RKO (cell line): ENCODE measurements at places on chromosomes 2 and 18.

- no peak for DNase-seq
Measured at GRCh38 chr2:207217442-207217841, 51.7 kb upstream of the KLF7 start.

DNA sequence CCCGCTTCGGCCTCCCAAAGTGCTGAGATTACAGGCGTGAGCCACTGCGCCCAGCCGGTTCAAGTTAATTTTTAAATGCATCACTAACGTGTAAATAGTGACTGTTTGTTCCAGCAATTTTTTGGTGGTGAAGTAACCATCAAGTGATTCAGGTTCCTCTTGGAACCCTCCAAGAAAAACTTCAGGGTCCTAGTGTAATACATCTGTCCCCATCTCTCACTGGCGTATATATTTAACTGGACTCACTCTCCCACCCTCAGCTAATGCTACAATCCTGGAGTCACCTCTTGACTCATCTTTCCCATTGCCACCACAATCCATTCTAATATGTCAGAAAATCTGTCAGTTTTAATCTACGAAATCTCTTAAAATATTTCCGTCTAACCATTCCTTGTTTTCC is 10.3 kb downstream of the SULT1C4 start:
- DNase-seq, result peak; percentile 8

DNA sequence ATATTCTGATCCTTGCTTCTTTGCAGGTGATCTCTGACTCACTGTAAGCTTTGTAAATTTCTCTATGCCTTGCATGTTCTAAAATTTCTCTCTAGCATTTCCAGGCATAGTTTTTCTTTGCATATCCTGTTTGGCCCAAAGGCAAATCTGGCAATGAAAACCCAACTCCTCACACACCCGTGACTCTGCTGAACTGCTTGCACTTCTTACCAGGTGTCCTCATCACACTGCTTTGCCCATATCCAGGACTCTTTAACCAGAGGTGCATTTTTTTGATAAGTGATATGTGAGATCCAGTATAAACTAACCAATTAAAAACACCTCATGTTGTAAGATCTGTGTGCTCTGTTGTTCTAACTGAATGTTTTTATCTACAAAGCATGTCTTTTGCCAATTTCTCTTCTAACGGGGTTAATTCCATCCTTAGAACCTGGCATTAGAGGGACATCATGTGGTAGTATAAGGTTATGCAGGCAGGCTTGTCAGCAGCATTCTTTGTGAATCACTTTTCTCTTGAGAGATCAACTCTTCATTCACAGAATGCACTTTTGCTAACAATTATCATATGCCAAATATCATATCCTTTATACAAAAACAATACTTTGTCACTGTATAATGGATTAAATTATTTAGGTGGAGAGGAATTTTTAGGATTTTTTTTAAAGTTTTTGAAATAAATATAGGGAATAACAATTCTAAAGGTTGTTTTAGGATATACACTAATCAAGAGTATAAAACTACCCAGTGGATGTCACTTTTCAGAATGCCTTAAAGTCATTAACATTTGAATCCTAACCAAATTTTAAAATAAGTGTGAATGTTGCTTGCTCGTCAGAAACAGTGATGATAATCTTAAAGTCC is 20.8 kb upstream of the TMX3 start:
- DNase-seq, result peak; percentile 66

GRCh38 chr2:44638649-44639048 is 276.9 kb downstream of the CAMKMT start:
- no peak for DNase-seq

- DNase-seq, result no peak
Measured at GRCh38 chr2:128736046-128736688, 417.5 kb upstream of the HS6ST1 start.

DNA sequence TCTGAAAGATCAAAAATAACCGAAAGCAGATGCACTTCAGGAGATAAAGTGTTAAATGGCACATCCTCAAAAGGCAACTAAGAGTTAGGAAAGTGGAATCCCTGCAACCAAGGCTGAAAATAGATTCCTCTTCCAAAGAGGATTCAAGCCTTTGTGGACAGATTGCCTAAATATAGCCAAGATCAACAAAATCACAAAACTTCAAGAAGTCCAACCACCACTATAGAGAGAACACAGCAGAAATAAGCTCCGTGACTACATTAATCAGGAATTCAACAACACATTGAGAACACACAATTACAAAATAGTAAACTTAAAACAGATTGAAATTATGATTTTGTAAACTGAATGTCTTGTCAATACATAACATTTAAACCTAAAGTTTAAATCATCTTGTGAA is 165.7 kb downstream of the LNPK start:
- DNase-seq, result no peak

DNA sequence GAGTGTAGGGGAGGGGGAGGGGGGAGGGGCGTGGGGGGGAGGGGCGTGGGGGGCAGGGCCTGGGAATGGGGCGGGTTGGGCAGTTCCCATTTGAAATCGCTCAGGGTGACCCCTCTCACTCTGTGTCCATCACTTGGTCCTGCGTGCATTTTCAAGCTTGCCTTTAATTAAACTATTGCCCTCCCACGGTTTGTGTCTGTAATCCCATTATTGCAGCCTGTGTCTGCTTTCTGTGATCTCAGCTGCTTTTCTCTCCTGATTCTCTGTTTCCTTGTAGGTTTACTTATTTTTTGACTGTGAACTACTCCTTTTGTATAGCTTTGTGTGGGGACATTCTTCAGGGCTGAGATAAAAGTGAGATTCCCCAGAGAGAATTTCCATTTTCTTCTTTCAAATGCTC is 1.3 kb downstream of the DCDC2C start:
- DNase-seq, result no peak

GRCh38 chr2:75133621-75134570 is 65.4 kb downstream of the TACR1 start:
- DNase-seq, result no peak

DNA sequence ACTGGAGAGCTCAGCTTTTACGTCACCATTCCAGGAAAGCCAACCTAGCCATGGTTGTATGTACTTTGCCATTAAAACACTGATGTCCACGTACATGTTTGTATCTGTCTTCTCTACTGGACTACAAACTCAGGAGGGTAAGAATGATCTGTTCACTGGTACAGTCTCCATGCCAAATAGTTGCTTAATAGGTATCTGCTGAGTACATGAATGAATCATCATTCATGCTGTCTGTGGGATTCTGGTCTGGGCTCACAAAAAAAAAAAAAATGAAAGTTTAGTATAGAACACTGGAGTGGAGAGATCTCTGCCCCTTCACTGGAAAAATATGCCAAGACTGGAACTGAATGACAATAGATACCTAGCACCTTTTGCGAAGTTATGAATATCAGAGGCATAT is 102.6 kb upstream of the ITGA4 start:
- DNase-seq, result no peak

DNA sequence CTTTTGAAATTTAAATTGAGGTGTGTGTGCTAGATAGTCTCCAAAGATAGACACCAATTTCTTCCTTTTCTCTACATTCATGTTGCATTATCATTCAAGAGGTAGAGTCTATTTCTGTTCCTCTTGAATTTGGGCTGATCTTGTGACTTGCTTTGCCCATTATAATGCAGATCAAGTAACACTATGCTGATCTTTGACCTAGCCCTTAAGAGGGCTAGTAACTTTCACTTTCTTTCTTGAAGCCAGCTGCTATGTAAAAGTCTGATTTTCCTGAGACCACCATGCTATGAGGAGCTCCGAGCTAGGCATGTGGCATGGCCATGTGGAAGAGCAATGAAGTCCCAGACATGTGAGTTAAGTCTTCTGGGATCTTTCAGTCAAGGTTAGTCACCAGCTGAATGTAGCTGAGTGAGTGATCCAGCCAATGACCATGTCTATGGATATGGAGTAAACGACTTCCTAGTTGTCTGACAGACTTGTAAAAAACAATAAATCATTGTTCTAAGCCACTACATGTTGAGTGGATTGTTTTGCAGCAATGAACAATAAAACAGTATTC is 189.4 kb upstream of the CWC22 start:
- DNase-seq, result peak; percentile 27

DNA sequence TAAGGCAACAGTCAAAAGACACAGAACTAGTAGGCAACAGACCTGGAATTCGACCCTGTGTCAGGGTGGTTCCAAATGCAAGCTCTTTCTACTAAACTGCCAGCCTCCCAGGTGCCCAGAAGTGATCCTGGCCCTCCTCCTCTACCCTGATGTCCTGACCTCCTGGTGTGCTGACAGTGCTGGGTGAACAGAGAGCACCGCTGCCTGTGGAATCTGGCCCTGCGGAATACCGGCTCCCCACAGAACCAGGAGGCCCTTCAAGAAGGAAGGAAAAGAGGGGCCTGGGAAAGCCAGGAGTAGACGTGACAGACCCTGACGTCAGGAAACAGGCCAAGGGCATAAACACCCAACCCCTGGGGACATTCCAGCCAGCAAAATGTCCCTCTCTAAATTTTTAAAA is 120.3 kb downstream of the NOL10 start:
- no peak for DNase-seq

GRCh38 chr2:55715626-55716025 is 22.0 kb upstream of the PNPT1 start:
- no peak for DNase-seq

DNA sequence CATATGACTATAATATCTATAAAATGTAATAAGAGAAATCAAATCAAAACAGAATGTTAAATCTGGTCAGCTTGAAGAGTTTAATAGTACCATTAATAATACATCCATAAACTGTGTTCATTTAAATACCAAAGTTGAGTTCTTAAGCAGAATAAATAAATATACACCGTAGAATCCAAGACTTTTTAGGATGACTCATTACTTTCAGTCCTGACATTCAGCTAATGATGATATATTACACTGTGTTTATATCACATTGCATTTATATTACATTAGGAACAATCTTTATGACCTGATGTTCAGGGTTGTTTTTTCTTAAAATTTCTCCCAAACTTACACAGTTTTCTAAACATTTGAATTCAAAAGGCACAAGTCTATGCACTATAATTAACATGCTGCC is 331.3 kb downstream of the SS18 start:
- DNase-seq, result no peak

GRCh38 chr2:112784199-112785189 is at the start of gene IL1A:
Gene IL1A (minus strand): TSS chr2:112784493. CDS start chr2:112783770, 723 bp downstream.
- DNase-seq, result peak; percentile 70

DNA sequence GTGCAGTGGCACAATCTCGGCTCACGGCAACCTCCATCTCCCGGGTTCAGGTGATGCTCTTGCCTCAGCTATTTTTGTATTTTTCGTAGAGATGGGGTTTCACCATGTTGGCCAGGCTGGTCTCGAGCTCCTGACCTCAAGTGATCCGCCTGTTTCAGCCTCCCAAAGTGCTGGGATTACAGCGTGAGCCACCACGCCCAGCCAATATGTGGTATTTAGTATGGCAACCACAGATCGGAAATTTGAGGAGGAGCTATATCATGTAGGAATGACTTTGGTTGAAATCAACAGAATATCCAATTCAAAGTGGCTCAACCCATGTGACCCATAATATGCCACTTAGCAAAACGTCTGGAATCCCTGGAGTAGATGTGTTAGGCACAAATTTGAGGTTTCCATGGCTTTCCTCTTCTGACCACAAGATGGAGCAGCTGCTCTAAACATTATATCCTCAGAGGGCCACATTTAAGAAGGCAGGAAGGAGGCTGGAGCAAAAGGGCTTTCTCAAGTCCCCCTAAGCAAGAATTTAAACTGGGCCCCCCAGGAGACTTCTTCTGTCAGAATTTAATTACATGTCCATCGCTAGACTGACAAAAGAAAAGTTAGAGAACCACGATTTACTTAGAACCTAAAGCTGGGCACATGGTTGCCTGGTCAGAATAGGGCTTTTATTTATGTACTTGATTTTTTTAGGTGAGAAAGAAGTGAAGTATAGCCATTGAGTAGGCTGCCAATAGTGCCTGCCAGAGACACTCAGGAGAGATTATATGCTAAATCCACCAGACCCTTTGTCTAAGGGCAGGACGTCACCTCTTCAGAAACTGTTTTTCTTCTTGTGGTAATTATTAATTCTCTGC is 49.6 kb upstream of the ITSN2 start:
- DNase-seq, result peak; percentile 85

DNA sequence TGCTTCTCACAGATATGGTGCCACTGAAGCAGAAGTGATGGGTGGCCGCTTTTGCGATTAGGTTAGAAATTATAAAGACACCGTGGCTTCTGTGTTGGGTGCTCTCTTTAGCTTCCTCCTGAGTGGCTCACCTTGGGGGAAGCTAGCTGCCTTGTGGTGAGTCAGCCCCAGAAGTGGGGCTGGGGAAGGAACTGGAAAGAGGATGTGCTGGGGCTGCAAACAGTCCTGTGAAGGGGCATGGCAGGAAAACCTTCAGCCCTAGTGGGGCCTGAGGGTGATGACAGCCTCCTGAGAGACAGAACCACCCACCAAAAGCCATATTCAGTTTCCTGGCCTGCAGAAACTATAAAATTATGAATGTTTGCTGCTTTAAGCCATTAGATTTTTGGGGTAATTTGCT is 8.9 kb upstream of the ASB18 start:
- no peak for DNase-seq

- no peak for DNase-seq
Measured at GRCh38 chr18:45841060-45841764, 15.7 kb downstream of the SIGLEC15 start.

DNA sequence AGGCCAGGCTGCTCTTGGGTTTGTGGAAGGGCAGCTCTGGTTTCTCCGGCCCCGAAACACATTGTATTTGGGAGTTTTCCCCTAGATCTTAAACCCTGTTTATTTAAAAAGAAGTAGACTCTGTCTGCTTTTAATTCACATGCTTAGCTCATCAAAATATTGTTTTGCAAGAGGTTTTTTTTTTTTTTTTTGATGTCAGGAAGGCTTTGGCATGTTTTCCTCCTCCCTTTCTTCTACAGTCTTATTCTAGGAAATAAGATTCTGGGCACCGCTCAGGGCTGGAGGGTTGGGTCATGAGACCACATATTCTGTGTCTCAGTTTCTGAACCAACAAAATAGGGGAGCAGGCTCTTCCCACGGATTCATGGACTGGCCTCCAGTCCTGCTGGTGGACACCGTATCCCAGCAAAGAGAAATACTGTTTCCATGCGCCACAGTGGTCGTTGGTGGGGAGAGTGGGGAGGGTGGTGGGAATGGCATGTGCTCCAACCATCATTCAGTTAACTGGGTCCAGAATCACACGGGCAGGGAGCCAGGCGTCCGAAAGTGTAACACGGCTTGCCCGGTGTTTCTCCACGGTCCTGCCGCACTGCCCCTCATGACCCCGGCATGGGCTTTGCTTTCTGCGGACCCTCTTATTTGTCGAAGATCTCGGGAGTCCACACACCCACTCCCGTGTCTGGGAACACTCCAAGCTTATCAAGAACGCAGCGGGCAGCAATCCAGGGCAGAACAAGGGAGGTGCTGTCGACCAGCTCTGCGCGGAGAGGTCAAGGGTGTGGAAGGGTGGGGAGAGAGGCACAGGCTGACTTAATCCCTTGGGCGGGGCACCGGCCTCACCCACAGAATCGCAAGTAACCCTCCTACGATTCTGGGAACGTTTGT is 176.7 kb downstream of the GLI2 start:
- DNase-seq, result no peak

DNA sequence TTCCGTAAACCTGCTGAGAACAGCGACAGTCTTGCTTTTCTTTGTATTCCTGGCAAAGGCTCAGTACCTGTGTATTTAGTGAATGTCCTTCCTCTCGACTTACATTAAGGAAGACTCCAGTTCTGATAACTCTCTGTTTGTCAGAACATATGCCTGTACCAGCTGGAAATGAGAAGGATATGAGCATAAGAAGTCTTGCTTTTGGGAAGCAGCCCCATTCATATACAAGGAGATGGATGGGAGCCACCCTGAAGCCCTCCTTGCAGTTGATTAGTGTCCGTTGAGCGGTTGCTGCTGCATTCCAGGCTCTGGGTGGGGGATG is 59.8 kb downstream of the SH3BP4 start:
- no peak for DNase-seq
